ENCODE measurements at places on chromosomes 12 and 14. TPM values are rescaled to one million over a fixed set of nuclear protein-coding genes. Genes with fewer than 3 reads are reported as not detected.

- no peak for DNase-seq
Measured at GRCh38 chr12:76927170-76927784, 48.5 kb upstream of the CSRP2 start.

DNA sequence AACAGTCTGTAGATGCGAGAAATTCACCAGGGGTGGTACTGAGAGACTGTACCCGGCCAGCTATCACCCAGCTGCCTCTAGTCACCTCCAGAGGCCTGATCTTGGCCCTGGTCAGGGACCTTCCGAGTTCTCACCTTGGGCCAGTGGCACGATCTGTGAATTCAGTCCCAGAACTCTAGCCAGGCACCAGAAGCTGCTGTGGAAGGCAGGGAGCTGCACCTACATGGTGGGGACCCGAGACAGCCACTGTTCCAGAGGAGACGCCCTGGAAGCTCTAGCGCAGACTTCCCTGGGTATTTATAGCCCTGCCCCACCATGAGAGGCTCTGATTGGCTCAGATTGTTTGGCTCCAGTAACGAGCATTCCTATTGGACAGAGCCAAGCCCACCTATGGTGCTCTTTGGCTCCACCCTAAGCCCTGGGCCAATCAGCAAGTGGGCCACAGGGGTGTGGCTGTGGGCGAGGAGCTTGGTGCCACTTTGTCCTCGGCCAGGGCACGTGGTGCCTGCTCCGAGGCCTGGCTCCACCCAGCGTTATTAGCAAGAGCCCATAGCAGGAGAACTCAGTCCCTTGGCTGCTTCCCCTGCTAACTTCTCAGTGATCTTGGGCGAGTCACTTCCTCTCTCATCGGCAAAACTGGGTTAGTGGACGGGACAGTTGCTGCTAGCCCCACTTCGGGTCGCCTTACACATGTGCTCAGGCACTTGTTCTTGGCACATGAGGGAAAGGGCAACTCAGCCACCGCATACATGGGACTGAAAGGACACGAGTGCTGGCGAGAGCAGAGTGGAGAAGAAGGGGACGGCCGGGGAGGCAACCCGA, 89.0 kb upstream of the BCL11B start:
- DNase-seq = no peak

Gene PLEKHA5
- 14.6 TPM for total RNA-seq

GRCh38 chr12:113347892-113348291, 10.5 kb upstream of the PLBD2 start:
- DNase-seq = no peak

Gene SERPINA9
- total RNA-seq = not detected

DNA sequence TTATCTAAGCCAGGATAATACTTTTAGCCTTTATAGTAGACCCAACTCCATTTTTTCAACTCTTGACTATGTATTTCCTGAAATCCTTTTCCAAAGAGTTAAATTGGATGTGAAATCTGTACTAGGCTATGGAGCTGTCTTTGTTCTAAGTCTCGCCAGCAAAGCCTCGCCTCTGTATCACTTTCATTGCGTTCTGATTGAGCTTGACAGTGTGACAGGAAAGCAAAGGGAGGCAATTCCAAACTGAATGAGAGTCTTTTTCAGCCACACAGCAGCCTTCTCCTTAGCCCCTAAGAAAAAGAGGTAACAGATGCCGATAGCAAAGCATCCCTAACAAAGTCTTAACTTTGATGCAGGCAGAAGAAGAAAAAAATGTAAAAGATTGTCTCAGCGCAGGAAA, 154.6 kb upstream of the OTX2 start:
- no peak for DNase-seq

- no peak for DNase-seq
Measured at GRCh38 chr14:87178277-87178676, 814.7 kb downstream of the GALC start.

Gene TM7SF3
- 105 TPM for total RNA-seq

Gene PARPBP
- 27.5 TPM for total RNA-seq
